ENCODE measurements at places on chromosomes 16 and 17.
A peak's percentile ranks its signal among the peaks of the same experiment; 100 is the strongest.

- DNase-seq = no peak
Measured at GRCh38 chr16:12265108-12265507, 288.6 kb downstream of the SNX29 start.

GRCh38 chr16:68644715-68645493, at the start of gene CDH3:
Gene CDH3, plus strand, starts transcription at chr16:68645310. Its CDS starts 70 bp downstream, at chr16:68645380.
- DNase-seq = no peak

GRCh38 chr17:18006495-18007239, 32.3 kb downstream of the ATPAF2 start:
- no peak for DNase-seq

- DNase-seq = peak; percentile 65
Measured at GRCh38 chr17:80263253-80264204, 2.9 kb downstream of the RNF213 start.

- no peak for DNase-seq
Measured at GRCh38 chr17:42333053-42333452, 44.8 kb downstream of the STAT5A start.

GRCh38 chr16:5865236-5865635, 767.6 kb upstream of the EEF2KMT start:
- DNase-seq = no peak

DNA sequence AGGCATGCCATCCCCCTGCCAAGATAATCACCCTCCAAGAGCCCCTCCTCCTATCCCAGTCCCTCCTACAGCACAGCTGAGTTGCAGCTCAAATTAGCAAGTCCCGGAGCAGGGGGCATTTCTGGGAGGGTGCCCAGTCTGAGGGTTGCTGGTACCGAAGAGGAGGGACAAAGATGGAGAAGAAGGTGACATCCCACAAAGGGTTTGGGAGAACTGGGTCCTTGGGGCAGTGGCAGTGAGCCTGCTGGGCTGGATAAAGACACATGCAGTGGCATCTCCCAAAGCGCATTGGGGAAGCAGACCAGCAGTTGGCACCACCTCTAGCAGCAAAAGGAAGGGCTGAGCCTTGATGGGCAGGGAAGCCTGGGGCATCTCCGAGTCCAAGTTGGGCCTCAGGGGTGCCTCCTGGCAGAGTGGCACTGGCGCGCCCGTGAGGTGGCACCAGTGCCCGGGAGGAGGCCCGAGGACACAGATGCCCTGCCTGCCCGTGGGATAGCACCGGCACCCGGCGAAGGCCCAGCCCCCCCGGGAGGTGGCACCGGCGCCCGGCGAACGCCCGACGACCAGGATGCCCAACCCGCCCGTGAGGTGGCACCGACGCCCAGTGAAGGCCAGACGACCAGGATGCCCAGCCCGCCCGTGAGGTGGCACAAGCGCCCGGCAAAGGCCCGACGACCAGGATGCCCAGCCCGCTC, 622 bp downstream of the TOM1L2 start:
- DNase-seq = no peak

- DNase-seq = no peak
Measured at GRCh38 chr16:65622871-65623270, 501.0 kb upstream of the CDH11 start.

- no peak for DNase-seq
Measured at GRCh38 chr17:61739002-61739401, 124.3 kb downstream of the BRIP1 start.

- no peak for DNase-seq
Measured at GRCh38 chr16:7268182-7268581, 64.5 kb upstream of the RBFOX1 start.

DNA sequence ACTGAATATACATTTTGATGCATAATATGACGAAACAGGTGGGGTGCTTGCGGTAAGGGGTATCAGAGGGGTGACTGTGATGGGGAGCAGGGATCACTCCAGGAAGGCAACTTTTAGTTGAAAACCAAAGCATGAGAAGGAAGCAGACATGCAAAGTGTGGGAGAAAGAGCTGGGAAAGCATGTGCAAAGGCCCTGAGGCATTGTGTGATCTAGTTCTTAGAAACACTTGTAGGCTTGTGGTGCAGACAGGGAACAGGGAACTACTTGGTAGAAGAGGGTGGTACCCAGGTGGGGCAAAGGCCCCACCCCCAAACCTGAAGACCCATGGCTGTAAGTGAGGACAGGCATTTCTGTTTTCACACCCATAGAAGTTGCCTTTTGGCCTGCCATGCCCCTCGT, 459.9 kb upstream of the EEF2KMT start:
- DNase-seq = no peak

GRCh38 chr16:28621481-28622155, 11.8 kb upstream of the SULT1A1 start:
- no peak for DNase-seq

- no peak for DNase-seq
Measured at GRCh38 chr17:20992987-20993862, 49.6 kb downstream of the USP22 start.

- no peak for DNase-seq
Measured at GRCh38 chr16:442976-443375, 17.5 kb downstream of the RAB11FIP3 start.

DNA sequence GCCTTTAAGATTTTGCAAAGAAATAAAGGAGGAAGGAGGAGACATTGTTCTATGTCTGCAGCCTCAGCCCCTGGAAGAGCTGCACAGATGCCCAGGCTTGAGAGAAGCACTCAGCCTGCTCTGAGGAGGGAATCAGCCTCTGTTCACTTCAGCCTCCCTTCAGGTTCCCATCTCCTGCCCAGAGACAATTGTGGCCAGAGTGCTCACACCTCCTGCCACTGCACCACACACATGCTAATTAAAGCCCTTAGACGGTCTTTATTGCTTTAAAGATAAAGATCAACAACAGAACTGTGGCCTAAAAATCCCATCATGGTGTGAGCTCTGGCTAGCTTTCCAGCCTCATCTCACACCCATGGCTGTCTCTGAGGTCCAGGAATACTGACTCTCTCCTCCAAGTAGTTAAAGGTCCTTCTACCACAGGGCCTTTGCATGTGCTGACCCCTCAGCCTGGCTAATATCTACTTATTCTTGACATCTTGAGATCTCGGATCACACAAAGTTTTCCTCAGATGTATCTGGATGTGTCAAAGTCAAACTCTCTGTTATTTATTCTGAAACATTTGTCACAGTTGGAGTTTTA, 33.8 kb downstream of the CHD9NB start:
- no peak for DNase-seq

- no peak for DNase-seq
Measured at GRCh38 chr16:86959729-86960128, 357.5 kb downstream of the C16orf95 start.

DNA sequence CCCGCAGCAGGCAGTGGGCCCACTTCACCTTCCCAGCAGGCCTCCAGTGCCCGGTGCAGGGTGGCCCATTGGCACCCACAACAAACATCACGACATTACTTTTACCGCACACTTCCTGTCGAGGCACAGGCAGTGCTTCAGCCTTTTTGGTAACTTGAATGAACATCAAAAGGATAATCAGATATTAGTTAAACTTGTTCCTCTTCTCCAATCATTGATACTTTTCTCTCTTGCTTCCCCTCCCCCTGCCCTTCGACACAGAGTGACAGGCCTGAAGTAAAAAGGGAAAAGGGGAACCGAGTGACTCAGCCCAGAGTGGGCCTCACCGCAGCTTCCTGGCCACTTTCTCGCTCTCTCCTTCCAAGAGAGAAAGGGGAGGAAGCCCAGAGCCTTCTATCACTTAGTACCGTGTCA, 507.0 kb downstream of the MAF start:
- no peak for DNase-seq

DNA sequence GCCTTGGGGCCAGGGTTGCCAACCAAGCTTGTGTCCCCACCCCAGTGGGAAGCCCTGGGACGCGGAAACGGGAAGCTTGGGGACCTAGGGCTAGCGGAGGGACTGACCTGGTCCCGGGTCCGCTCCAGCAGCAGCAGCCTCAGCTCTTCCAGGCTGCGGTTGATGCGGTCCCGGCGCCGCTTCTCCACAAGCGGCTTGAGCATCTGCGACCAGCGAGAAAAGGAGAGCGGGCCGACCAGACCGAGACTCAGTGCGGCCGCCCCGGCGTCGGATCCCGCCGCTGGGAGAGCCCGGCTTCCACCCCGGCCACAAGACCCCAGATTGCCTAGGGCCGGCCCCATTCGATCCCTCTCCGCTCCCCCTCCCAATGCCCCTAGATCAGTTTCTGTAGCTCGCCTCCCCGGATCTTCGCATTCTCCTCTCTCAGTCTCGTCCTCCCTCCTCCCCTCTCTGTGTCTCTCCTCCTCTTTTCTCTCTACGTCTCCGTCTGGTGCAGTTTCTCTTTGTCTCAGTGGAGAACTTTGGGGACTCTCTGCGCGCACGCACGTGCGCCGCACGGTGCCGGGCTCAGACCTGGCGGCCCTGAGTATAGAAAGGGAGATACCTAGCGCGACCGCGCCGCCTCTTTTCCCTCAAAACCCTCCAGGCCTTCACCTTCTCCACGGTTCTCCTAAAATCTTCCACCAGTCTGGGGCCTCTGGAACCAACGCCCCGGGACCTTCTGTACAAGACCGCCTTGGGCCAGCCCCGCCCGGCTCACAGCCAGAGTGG, 797 bp downstream of the HES7 start:
- no peak for DNase-seq

GRCh38 chr17:50139950-50140885, 10.3 kb upstream of the SAMD14 start:
- DNase-seq = no peak

DNA sequence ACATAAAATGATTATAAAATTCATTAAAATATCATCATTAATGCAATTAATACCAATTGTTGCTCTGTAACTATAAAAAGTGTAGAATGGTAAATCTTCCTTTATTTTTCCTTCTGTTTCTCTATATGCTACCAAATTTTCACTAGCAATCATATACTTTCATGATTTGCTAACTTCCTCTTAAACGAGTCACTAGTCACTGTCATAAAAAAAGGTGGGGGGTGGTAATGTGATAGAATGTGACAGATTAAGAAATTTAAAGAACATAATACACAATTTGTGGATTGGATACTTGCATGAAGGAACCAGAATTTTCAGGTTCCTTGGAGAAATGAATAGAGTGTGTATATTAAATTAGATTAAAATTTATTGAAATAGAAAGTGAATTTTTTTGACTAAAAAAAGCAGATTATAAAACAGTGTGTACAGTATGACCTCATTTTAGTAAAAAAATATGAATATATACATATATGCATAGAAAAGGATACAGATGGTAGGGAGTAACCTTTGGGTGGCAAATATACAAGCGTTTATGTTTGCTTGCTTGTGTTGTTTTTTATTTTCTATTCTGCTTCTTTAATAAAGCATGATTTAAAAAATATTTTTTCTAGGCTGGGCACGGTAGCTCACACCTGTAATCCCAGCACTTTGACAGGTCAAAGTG, 56.7 kb upstream of the C17orf78 start:
- no peak for DNase-seq

DNA sequence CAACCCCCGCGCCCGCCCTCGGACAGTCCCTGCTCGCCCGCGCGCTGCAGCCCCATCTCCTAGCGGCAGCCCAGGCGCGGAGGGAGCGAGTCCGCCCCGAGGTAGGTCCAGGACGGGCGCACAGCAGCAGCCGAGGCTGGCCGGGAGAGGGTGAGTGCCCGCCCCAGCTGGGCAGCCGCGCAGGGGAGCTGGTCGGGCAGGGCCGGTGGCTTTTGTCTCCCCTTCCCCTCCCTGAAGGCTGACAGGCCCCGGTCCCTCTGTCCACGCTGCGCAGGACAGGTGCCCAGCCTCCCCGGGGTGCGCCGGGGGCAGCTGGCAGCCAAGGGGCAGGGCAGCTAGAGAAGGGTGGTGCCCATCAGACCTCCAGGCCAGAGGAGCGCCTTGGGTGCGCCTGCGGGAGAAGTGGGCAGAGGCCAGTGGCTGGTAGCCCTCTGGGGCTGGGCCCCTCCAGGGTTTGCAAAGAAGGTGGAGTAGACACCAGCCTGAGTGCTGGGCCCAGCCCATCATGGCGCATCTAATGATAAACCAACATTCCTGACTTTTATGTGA, 278 bp downstream of the ITGB4 start:
- no peak for DNase-seq

GRCh38 chr16:68470461-68471150, 22.3 kb upstream of the SMPD3 start:
- no peak for DNase-seq

GRCh38 chr16:89052890-89053724, 40.5 kb upstream of the ACSF3 start:
- DNase-seq = no peak

GRCh38 chr16:21617607-21618006, 18.2 kb downstream of the METTL9 start:
- DNase-seq = no peak

DNA sequence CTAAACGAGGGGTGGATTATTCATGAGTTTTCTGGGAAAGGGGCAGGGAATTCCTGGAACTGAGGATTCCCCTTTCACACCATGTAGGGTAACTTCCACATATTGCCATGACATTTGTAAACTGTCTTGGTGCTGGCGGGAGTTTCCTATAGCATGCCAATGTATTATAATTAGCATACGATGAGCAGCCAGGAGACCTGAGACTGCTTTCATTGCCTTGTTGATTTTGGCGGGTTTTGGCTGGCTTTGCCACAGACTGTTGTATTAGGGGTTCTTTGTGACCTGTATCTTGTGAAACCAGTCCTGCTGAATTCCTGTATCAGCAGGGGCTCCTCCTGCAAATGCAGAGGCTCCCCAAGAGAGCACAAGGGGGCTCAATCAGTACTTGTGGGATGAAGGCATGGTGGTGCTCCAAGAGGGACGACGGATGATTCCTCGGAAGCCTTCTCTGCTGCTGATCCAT, 104.4 kb upstream of the CACNG5 start:
- no peak for DNase-seq

DNA sequence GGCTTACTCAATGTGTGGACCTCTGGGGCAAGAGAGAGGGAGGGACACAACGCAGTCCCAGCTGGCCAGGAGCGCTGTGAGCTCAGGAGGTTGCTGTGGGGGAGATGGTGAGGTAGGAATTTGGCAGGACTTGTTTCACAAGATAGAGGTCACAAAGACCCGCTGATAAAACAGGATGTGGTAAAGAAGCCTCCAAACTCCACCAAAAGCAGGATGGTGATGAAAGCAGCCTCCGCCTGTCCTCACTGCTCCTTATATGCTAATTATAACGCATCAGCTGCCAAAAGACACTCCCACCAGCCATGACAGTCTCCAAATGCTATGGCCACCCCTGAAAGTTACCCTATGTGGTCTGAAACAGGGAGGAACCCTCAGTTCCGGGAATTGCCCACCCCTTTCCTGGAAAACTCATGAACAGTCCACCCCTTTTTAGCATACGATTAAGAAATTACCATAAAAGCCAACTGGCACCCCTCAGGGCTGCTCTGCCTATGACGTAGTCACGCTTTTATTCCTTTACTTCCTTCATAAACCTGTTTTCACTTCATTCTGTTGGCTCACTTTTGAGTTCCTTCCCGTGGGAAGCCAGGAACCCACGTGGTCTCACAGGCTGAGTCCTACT, 5.3 kb upstream of the EIF4A3 start:
- DNase-seq = no peak

GRCh38 chr17:57288040-57288772, 31.9 kb downstream of the MSI2 start:
- DNase-seq = no peak

GRCh38 chr17:2782055-2782454, 14.2 kb upstream of the RAP1GAP2 start:
- no peak for DNase-seq

GRCh38 chr16:49528060-49528865, 154.7 kb downstream of the C16orf78 start:
- DNase-seq = no peak

- DNase-seq = no peak
Measured at GRCh38 chr17:34178092-34178491, 77.0 kb upstream of the CCL2 start.

Data from thoracic aorta (tissue), 2 donors.